Transverse colon (tissue), 4 donors: ENCODE measurements at places on chromosomes 7 and 10. TPM values are rescaled to one million over a fixed set of nuclear protein-coding genes. Genes with fewer than 3 reads are reported as not detected.
A peak's percentile ranks its signal among the peaks of the same experiment; 100 is the strongest.

GRCh38 chr7:31371621-31372020 is 31.1 kb upstream of the NEUROD6 start:
- no peaks in the 10 kb centered on the region for H3K27me3 ChIP-seq
- peaks cover 3% of the 10 kb centered on the region for H3K4me1 ChIP-seq
- no peak overlapping the region for H3K4me3 ChIP-seq
- no peak for DNase-seq
- no peaks in the 10 kb centered on the region for H3K36me3 ChIP-seq
- no peak overlapping the region for H3K27ac ChIP-seq

DNA sequence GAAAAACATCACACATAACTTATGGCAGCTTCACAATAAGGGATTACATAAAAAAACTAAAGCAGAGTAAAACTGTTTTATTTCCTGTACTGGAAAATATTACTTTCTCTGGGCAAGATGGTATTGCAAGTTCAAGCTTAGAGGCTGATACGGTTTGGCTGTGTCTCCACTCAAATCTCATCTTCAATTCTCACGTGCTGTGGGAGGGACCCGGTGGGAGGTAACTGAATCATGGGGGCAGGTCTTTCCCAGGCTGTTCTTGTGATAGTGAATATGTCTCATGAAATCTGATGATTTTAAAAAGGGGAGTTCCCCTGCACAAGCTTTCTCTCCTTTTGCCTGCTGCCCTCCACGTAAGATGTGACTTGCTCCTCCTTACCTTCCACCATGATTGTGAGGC is 5.1 kb upstream of the LRRC27 start:
- H3K4me1 ChIP-seq = peaks cover 10% of the 10 kb centered on the region
- no peaks in the 10 kb centered on the region for H3K27me3 ChIP-seq
- no peak overlapping the region for H3K4me3 ChIP-seq
- H3K36me3 ChIP-seq = no peaks in the 10 kb centered on the region
- DNase-seq = no peak

GRCh38 chr10:127195041-127195506 is 1.3 kb downstream of the INSYN2A start:
- no peak overlapping the region for H3K27ac ChIP-seq
- DNase-seq = no peak
- peaks cover 15% of the 10 kb centered on the region for H3K4me1 ChIP-seq
- H3K36me3 ChIP-seq = no peaks in the 10 kb centered on the region
- peak overlapping the region; percentile 25 for H3K4me3 ChIP-seq
- peaks cover 41% of the 10 kb centered on the region for H3K27me3 ChIP-seq

Gene GPR26
- total RNA-seq = not detected

Gene CCAR1
- total RNA-seq = 42.0 TPM

DNA sequence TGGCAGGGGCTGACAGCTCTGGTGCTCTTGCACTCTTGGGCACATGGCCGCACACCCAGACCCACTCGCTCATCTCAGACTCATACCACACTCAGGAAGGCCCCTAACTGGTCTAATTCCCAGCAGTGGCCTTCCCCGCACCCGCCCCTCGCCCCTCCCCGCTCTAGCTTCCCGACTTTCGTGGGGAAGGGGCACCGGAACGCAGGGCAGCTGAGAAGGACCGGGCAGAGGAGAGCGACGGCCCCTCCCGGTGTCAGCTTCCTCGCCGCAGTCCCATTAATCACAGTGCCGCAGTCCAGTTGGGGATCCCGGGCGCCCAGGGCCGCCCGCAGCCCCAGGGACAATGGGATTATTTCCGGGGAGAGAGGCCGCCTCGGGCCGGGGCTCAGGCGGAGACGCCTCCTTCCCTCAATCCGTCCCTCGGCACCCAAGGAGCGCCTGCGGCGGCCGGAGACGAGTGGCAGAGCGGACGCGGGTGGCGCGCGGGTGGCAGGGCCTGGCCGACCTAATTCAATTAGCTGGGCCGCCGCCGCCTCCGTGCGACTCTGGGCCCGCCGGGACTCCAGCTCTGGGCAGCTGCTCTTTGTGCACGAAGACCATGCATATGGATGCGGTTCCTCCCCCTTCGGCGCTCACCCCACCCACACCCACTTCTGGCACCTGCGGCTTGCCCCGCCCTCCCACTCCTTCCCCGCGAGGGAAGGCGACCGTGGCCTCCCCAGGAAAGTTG is 7.8 kb upstream of the TLX1 start:
- H3K36me3 ChIP-seq = no peaks in the 10 kb centered on the region
- peaks cover 18% of the 10 kb centered on the region for H3K4me1 ChIP-seq
- H3K4me3 ChIP-seq = peak overlapping the region; percentile 49
- DNase-seq = peak; percentile 35

DNA sequence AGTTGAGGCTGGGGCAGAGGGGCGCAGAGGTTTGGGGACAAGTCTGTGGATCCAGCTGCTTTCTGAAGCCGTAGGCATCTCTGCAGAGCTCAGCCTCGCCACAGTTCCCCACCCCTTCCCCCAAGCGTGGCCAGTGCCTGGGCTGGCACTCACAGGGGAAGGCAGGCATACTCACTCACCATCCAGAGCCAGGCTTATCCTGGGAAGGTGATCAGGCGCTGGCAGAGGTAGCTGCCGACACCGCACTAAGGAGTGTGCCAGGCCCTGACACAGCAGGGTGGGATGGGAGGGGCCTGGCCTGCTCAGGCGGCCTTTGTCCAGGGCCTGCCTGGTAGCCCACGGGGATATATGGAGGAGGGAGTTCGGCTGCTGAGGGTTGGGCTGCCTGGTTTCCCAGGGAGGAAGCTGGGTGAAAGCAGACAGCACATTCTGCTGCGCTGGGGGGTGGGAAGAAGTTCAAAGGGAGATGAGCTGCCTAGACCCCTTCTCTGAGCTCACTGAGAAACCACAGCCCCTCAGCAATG is 15.9 kb downstream of the VSIR start:
- H3K36me3 ChIP-seq = no peaks in the 10 kb centered on the region
- H3K4me3 ChIP-seq = no peak overlapping the region
- no peaks in the 10 kb centered on the region for H3K27me3 ChIP-seq
- peak overlapping the region; percentile 50 for H3K27ac ChIP-seq
- peaks cover 21% of the 10 kb centered on the region for H3K4me1 ChIP-seq
